Activated naive CD8-positive, alpha-beta T cell treated with anti-CD3 and anti-CD28 coated beads for 36 hours (primary cell): ENCODE measurements at places on chromosomes 5 and 9.
A peak's percentile ranks its signal among the peaks of the same experiment; 100 is the strongest.

DNA sequence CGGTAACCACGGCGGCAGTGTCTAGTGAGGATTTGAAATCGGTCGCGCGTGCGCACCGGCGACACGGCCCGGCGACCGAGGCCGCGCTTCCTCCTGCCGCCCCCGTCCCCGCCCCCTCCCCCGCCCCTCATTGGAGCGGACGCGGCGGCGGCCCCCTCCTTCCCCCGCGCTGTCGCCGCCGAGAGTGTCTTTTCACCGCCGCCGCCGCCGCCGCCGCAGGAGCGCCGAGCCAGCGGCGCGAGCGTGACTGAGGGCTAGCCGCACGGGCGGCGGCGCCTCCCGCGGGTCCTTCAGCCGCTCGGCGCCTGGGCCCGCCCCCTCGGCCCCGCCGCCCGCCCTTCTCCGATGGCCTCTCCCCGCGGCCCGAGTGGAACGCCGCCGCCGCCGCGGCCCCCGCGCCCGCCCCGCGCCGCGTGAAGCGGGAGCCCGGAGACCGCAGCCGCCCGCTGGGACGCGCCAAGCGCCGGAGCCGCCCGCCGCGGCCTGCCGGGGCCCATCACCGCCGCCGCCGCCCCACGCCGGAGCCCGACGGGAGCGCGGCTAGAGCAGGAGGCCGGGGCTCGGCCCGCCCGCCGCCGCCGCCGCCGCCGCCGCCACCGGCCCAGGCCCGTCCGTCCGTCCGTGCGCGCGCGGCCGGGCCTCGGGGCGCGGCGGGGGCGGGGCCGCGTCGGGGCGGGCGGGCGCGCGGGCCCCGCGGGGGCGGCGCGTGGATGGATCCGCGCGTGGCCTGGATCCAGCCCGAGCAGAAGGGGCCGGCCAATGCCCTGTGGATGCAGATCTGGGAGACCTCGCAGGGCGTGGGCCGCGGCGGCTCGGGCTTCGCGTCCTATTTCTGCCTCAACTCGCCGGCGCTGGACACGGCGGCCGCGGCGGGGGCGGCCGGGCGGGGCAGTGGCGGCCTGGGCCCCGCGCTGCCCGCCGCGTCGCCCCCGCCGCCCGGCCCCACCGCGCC is at the start of gene TENT4A:
TENT4A (plus strand) TSS at position 159 of the 952 bp plus-strand sequence; CDS start at position 711, 552 bp downstream.
- H3K4me3 ChIP-seq: peak within 1 kb of the TSS; percentile 83
- peaks cover 37% of the 10 kb centered on the region for H3K4me1 ChIP-seq
- peak; percentile 18 for DNase-seq
- no peaks in the 10 kb centered on the region for H3K27me3 ChIP-seq

GRCh38 chr9:38039090-38039906 is 29.7 kb downstream of the SHB start:
- no peaks in the 10 kb centered on the region for H3K4me1 ChIP-seq
- H3K36me3 ChIP-seq: no peaks in the 10 kb centered on the region
- H3K27ac ChIP-seq: no peak overlapping the region

- DNase-seq: no peak
- no peak overlapping the region for H3K4me3 ChIP-seq
- no peaks in the 10 kb centered on the region for H3K27me3 ChIP-seq
- H3K27ac ChIP-seq: no peak overlapping the region
- H3K36me3 ChIP-seq: no peaks in the 10 kb centered on the region
Observed at GRCh38 chr9:121771851-121772599, 120.6 kb downstream of the DAB2IP start.

DNA sequence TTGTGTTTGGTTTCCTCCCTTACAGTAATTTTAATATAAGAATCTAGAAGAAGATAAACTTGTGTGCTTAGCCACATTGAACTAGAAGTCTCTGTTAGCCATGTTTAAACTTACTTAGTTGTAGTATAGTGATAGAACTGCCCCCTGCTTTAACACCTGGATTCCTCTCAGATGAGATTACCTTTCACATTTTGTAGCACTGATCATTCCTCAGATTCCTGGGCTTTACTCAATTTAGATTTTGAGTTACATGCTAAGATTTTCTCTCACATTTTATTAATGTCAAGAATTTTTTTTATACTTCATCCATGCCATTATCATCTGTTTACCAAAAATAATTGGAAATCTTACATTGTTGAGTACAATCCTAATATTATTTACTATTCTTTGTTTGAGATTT is 70.5 kb downstream of the GPBP1 start:
- no peak for DNase-seq
- H3K27ac ChIP-seq: peak overlapping the region; percentile 87
- H3K4me3 ChIP-seq: no peak overlapping the region
- H3K36me3 ChIP-seq: peaks cover 32% of the 10 kb centered on the region
- H3K27me3 ChIP-seq: no peaks in the 10 kb centered on the region

- DNase-seq: no peak
- H3K4me3 ChIP-seq: no peak overlapping the region
- H3K4me1 ChIP-seq: no peaks in the 10 kb centered on the region
- no peak overlapping the region for H3K27ac ChIP-seq
- H3K36me3 ChIP-seq: no peaks in the 10 kb centered on the region
- no peaks in the 10 kb centered on the region for H3K27me3 ChIP-seq
Observed at GRCh38 chr9:79769476-79770275, 197.9 kb downstream of the TLE4 start.
